ENCODE measurements at places on chromosomes 2 and 18.

DNA sequence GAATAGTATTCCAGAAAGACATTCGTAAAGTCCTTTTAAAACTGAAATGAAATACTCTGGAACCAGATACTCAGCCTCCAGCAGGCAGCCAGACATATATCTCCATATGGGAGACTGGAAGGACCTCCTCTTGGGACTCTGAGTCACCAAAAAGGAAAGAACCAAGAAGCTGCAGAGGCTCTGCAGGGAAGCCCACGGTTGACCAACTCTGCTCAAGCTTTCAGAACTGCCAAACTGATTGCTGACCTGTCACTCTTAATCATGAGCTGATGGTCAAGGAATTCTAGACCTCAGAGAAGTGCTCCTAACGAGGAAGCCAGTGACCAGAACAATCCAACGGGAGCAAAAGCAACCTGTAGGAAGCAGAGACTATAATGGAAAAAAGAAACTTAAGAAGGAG is 434.7 kb downstream of the EIPR1 start:
- DNase-seq = no peak

- DNase-seq = no peak
Measured at GRCh38 chr2:190563109-190563508, 28.6 kb upstream of the NEMP2 start.

GRCh38 chr2:150571121-150571520 is 83.7 kb upstream of the RND3 start:
- DNase-seq = no peak

DNA sequence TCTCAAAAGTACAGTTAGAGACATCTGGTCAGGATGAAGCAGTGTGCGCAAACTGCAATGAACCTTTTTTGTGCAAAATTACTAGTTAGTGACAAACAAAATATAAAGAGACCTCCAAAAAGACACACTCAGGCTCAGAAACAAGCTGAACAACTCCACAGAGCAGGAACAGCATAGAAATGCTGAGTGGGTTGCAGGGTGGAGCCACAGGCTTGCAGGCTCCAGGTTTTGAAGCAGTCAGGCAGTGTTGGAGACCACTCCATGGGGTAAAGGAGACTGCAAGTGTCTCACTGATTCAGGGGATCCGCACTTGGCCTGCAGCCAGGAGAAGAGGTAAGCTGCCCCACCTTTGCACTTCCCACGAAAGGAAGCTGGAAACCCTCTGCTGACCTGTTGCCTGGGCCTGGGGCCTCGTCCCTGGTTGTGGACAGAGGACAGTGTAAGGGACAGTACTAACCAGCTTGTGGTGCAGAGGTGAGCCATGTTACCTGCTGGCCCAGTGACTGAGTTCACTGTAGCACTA is 36.4 kb downstream of the CFAP221 start:
- no peak for DNase-seq

- no peak for DNase-seq
Measured at GRCh38 chr2:226256709-226257376, 542.8 kb downstream of the IRS1 start.

DNA sequence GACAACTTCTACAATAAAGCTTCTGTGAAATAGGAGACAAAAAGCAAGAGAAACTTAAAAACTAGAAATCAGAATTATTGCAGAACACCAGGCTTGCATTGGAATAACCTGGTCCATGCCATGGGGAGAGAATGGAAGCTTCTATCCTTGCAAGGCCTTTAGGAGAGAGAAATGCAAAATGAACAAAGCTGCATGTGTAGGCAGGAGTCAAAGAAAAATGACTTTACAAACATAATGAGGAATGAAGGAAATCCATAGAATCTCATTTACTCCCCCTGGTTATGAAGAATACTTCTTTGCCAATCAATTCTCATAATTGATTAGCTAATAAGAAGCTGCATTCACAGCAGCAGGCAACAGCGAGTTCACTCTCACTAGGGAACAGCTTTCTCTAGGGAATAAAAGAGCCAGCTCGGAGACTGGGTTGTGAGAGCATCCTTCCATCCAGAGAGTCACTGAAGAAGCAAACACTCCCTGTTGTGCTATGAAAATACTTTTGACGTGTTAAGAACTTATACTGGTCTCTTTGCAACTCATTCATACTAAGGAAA is 235.9 kb upstream of the LRATD1 start:
- no peak for DNase-seq

GRCh38 chr2:31251018-31251417 is 17.1 kb downstream of the EHD3 start:
- DNase-seq = no peak

DNA sequence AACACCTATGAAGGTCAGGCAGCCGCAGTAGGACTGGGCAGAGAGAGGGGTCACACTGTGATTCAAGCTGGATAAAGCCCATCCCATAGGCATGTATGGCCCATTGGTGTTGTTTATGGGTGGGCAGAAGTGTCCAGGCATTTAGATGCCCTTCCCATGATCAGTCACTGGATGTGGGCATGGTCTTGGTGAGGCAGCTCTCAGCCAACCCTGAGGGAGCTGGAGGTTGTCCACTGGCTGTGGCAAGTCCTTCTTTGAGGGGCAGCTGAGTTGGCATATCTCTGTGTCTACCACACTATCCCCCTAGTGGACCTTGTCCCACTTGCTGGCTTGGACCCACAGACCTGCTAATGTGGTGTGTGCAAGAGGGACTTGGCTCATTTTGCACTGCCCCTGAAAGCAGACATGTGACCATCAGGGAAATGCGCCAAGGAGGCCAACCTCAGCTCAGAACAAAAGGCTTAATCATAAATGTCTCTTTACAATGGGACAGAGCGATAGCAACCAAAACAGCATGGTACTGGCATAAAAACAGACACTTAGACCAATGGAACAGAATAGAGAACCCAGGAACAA is 82.0 kb downstream of the TMEM17 start:
- DNase-seq = no peak

DNA sequence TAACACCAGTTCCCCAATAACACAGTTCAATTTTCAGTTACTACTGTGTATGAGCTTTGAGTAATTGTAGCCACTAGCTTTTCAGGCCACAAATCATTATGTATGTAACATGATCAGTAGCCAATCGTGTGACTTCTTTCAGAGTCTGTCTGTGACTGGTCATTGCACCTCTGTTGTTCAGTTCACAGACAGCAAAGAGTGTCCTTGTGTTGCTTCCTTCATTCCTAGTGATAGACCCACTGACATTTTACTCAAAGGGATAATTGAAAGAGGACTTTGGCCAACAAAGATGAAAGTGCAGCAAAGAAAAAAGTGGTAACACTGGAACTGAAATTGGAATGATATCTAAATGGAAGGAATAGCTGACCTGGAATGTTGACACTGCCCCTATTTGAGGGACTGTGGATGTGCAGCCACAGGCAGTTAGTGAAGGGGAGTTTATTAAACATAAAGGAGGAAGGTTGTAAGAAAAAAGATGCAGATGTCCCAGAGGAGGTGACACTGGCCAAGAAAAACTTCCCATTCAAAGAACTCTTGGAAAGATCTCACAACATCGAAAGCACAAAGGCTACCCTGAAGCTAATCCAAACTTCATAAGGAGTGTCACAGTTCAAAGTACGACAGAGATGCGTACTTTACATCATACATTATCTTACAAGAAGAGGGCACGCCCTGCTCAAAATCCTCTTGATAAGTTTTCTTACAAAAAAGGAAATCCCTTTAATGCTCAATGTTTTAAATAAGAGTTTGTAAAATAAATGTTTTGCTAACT is 19.3 kb downstream of the TTC39C start:
- DNase-seq = no peak

Data from HS-5 (cell line).